ENCODE measurements at places on chromosomes 2 and 18.
A peak's percentile ranks its signal among the peaks of the same experiment; 100 is the strongest.

DNA sequence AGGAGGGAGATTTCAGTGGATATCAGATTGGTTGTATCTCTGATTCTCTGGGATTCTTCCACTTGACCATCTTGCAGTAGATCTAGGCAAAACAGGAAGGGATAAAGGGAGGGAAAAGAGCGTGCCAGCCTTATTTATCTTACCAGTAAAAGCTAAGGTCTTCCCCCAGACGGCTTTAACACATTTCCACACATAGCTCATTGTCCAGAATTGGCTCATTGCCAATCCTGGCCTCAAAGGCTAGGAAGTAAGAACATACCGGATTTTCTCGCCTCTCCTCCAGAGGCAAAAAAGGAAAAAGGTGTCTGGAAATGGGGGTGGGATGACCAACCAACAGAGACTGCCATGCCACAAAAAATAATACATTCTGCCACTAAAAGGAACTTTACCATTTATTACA is 411.6 kb upstream of the NRP2 start:
- DNase-seq = no peak

DNA sequence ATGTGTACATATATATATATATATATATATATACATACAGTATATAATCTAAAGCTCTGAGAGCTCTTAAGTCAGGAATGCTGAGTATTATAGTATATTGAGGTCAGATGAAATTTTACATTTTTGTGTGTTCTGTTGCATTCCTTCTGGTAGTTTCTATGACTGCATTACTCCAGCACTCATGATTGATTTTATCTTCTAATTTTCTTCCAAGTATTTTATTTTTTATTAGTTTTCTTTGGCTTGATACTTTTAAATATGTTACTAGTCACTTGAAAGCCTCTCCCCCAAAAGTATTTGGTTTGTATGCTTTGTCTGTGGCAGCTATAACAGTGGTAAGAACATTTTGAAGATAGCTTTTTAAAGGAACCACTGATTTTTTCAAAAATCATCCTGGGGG is 25.0 kb downstream of the METTL21A start:
- DNase-seq = peak; percentile 81

GRCh38 chr2:19187323-19188020 is 171.0 kb downstream of the OSR1 start:
- peak; percentile 48 for DNase-seq

GRCh38 chr2:20674309-20674965 is 7.5 kb downstream of the GDF7 start:
- no peak for DNase-seq

GRCh38 chr2:232477751-232478510 is 9.7 kb downstream of the ECEL1 start:
- no peak for DNase-seq

DNA sequence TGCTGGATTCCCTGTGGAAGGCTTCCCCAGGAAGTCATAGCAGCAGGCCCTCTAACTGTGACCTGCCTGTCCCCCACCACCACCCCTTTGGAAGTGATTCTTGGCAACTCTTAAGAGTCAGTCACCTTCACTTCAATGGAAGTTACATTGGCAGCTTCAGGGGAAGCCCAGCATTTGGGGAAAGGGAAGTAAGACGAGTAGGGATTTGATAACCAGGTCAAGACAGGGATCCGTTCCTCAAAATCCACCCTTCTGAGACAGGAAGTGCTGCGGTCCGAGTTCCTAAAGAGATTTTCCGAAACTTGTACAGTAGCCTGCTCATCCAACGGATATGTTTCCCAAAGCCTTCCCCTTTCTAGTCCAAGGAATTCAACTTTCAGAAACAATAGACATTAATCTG is 54.2 kb downstream of the MRPL35 start:
- DNase-seq = no peak
